ENCODE measurements at places on chromosomes 2 and 18. TPM values are rescaled to one million over a fixed set of nuclear protein-coding genes. Genes with fewer than 3 reads are reported as not detected.

GRCh38 chr18:21996351-21996826 lies 173.0 kb upstream of the GATA6 start:
- H3K27me3 ChIP-seq: no peaks in the 10 kb centered on the region
- no peaks in the 10 kb centered on the region for H3K36me3 ChIP-seq
- no peak overlapping the region for H3K27ac ChIP-seq
- DNase-seq: no peak
- no peak overlapping the region for H3K4me3 ChIP-seq

DNA sequence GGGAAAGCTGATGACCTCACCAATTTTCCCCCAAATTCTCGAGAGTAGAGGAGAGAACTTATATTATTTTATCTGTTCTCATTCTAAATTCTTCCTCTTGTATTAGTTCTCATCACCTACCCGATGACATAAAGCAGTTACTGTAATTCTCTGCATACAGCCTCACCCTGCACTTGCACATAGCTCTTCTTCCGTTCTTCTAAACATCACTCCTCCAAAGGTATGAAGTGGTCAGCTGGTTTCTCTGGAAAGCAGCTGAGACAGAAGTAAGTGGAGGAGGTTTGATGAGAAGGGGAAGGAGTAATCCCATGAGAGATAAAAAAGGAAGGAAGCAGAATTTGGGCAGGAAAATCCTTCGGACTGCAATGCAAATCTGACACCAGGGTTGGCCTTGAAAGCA lies 39.0 kb downstream of the FBXO48 start:
- no peak overlapping the region for H3K27ac ChIP-seq
- DNase-seq: no peak
- H3K27me3 ChIP-seq: no peaks in the 10 kb centered on the region
- H3K4me1 ChIP-seq: peaks cover 21% of the 10 kb centered on the region

DNA sequence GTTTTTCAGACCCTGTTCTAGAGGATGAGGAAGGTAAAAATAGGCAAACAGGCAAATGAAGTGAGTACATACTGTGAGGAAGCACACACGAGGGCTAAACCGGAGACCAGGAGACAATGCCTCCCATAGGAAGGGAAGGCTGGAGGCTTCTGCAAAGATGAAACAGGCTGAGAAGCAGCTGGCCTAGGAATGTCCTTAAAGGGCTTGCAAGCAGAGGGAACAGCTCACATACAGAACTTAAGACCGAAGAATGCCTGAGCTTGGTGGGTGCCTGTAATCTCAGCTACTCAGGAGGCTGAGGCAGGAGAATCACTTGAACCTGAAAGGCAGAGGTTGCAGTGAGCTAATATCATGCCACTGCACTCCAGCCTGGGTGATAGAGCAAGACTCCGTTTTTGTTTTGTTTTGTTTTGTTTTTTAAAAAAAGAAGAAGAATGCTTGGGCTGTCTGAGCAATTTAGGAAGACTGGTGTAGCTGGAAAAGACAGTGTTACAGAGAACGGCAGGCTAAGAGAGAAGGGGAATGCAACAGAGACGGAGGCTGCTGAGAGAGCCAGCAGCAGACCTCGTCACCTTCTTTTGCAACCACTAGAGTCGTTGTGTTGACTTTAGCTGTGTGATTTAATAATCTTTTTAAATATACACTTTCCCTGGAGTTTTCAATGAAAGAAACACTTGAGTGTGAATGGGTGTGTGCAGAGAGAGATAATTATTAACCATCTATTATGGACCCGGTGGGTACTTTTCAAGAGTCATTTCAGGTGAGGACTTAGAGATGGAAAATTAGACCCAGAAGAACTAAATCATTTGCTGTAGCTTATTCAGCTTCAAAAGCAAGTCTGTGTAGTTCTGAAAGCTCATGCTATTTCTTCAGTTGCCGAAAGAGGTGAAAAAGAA lies 232.8 kb downstream of the GALR1 start:
- DNase-seq: no peak
- no peak overlapping the region for H3K4me3 ChIP-seq
- no peaks in the 10 kb centered on the region for H3K4me1 ChIP-seq
- H3K36me3 ChIP-seq: no peaks in the 10 kb centered on the region
- peaks cover 9% of the 10 kb centered on the region for H3K27me3 ChIP-seq

- DNase-seq: no peak
- no peak overlapping the region for H3K27ac ChIP-seq
- no peaks in the 10 kb centered on the region for H3K27me3 ChIP-seq
- H3K4me3 ChIP-seq: no peak overlapping the region
- H3K4me1 ChIP-seq: peaks cover 46% of the 10 kb centered on the region
Measured at GRCh38 chr2:69384618-69385081, 2.4 kb downstream of the GFPT1 start.

- peaks cover 2% of the 10 kb centered on the region for H3K4me1 ChIP-seq
- no peaks in the 10 kb centered on the region for H3K36me3 ChIP-seq
Measured at GRCh38 chr2:182540252-182540651, 113.4 kb upstream of the PDE1A start.

DNA sequence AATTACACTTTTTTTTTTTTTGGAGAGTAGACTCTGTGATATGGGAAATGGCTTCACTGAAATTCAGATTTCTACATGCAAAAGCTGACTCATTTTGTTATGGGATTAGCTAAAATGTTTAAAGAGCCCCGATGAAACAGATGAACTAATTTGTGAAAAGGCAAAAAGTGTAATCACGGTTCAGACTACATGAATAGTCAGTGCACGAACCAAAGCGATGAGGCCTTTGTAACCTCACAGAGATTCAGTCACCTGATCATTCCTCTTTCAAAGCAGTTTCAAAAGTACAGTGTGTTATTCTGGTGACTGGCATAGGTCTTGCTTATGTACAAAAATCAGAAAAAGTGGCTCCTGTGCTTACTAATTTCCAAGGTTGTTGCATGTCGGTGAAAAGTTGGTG lies 44.6 kb downstream of the TGIF1 start:
- H3K27me3 ChIP-seq: peaks cover 54% of the 10 kb centered on the region
- no peak overlapping the region for H3K27ac ChIP-seq
- no peak overlapping the region for H3K4me3 ChIP-seq
- peaks cover 10% of the 10 kb centered on the region for H3K4me1 ChIP-seq
- no peak for DNase-seq
- H3K36me3 ChIP-seq: no peaks in the 10 kb centered on the region

DNA sequence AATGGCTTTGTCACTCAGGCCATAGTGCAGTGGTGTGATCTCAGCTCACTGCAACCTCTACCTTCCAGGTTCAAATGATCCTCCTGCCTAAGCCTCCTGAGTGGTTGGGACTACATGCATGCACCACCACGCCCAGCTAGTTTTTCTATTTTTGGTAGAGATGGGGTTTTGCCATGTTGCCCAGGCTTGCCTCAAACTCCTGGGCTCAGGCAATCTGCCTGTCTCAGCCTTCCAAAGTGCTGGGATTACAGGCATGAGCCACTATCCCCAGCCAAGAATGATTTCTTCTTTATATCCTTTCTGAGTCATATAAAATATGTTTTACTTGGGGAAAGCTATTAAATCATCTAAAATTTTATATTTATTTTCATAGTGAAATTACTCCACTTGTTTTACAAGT lies 61.3 kb downstream of the CYBRD1 start:
- no peaks in the 10 kb centered on the region for H3K36me3 ChIP-seq
- no peaks in the 10 kb centered on the region for H3K4me1 ChIP-seq
- no peak overlapping the region for H3K4me3 ChIP-seq
- peaks cover 15% of the 10 kb centered on the region for H3K27me3 ChIP-seq

- no peaks in the 10 kb centered on the region for H3K27me3 ChIP-seq
- no peaks in the 10 kb centered on the region for H3K4me1 ChIP-seq
- H3K36me3 ChIP-seq: no peaks in the 10 kb centered on the region
- H3K27ac ChIP-seq: no peak overlapping the region
Measured at GRCh38 chr2:122883849-122884248, 1128.4 kb downstream of the TSN start.

- DNase-seq: no peak
- no peak overlapping the region for H3K27ac ChIP-seq
- H3K36me3 ChIP-seq: peaks cover 12% of the 10 kb centered on the region
- H3K27me3 ChIP-seq: peaks cover 9% of the 10 kb centered on the region
- H3K4me1 ChIP-seq: peaks cover 35% of the 10 kb centered on the region
Measured at GRCh38 chr2:113872201-113872600, 17.7 kb upstream of the ACTR3 start.

GRCh38 chr18:39414009-39414700 lies 1848.6 kb upstream of the CELF4 start:
- DNase-seq: no peak
- no peak overlapping the region for H3K27ac ChIP-seq
- H3K27me3 ChIP-seq: no peaks in the 10 kb centered on the region
- H3K36me3 ChIP-seq: no peaks in the 10 kb centered on the region
- H3K4me1 ChIP-seq: peaks cover 2% of the 10 kb centered on the region

GRCh38 chr2:215189393-215189792 lies 51.0 kb upstream of the ABCA12 start:
- H3K27ac ChIP-seq: no peak overlapping the region
- no peaks in the 10 kb centered on the region for H3K27me3 ChIP-seq

GRCh38 chr2:170965446-170966225 lies 36.6 kb downstream of the GORASP2 start:
- H3K27me3 ChIP-seq: no peaks in the 10 kb centered on the region
- H3K27ac ChIP-seq: no peak overlapping the region
- DNase-seq: no peak
- peaks cover 31% of the 10 kb centered on the region for H3K36me3 ChIP-seq

GRCh38 chr2:196101325-196101991 lies 32.8 kb upstream of the DNAH7 start:
- no peaks in the 10 kb centered on the region for H3K36me3 ChIP-seq
- no peaks in the 10 kb centered on the region for H3K27me3 ChIP-seq
- DNase-seq: no peak
- no peak overlapping the region for H3K4me3 ChIP-seq

DNA sequence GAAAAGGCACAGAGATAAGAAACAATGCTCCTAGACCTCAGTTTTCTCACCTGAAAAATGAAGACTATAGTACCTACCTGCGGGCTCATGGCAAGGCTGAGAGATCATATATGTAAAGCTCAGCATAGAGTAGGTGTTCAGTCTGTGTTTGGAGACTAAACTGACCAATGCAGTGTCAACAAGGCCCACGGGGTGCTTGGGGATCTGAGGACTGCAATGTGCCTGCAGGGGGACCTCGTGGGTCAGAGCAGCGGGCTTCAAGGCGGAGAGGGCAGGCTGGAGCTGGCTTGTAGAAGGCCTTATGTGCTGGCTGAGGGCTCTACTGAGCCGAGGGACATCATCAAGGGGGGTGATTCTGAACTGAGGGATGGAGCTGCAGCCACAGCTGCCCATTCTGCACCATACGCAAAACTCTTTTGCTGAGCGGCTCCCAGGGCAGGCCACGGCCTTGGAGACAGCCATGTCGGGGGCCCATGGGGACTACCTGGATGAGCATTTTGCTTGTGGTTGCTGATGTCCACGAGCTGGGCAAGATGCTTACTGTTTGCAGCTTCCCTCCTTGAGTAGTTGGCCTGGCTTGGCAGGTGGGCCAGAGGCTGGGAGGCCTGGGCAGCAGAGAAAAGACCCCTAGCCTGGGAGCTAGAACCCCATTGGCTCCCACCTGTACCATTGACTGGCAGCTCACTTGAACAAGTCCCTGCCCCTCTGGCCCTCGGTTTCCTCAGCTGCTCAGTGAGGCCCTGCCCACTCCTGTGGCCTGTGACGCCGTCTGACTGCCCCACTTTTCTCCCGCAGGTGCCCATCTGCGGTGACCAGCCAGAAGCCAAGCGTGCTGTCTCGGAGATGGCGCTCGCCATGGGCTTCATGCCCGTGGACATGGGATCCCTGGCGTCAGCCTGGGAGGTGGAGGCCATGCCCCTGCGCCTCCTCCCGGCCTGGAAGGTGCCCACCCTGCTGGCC lies 23.5 kb downstream of the STEAP3 start:
- H3K4me1 ChIP-seq: no peaks in the 10 kb centered on the region
- H3K27ac ChIP-seq: no peak overlapping the region
- no peak for DNase-seq
- no peak overlapping the region for H3K4me3 ChIP-seq
- no peaks in the 10 kb centered on the region for H3K27me3 ChIP-seq

- H3K4me1 ChIP-seq: peaks cover 3% of the 10 kb centered on the region
- DNase-seq: no peak
- no peaks in the 10 kb centered on the region for H3K36me3 ChIP-seq
Measured at GRCh38 chr18:55233857-55234256, 274.6 kb upstream of the CCDC68 start.

DNA sequence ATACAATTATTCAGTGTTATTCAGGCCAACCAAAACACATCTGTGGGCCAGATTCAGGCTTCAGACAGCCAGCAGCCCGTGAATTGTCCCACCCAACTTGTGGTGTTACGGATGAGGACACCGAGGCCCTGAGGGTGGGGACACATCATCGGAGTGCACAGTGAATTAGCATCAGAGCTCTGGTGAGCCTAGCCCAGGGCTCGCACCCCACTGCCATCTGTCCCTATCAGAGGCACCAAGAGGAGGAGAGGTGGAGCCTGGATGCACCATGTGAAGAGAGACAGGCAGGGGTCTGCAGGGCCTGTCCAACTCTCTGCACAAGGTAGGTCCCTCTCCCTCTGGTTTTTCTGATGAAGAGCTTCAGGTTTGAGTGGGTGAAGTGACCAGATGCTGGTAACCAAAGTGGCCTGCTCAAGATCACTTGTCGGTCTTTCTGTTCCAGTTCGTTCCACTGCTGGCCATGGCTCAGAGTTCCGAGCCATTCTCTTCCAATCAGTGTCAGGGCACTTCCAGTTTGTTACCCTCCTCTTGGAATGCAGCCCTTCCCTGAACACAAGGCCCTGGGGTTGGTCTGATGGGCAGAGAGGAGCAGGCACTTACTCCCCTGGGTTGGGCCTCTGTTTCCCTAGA lies 14.8 kb upstream of the GLI2 start:
- DNase-seq: no peak
- H3K4me1 ChIP-seq: no peaks in the 10 kb centered on the region
- peaks cover 14% of the 10 kb centered on the region for H3K27me3 ChIP-seq
- H3K27ac ChIP-seq: no peak overlapping the region
- H3K4me3 ChIP-seq: no peak overlapping the region

GRCh38 chr2:10083692-10084211 lies 3.5 kb upstream of the CYS1 start:
- peaks cover 11% of the 10 kb centered on the region for H3K4me1 ChIP-seq
- DNase-seq: no peak
- H3K27ac ChIP-seq: no peak overlapping the region

Gene C2orf74
- 8.5 TPM for total RNA-seq

Gene RNASEH1
- 32.9 TPM for total RNA-seq

Gene AOX1
- total RNA-seq: 0.20 TPM

Gene LYPD6B
- not detected for total RNA-seq

Gene IL36B
- not detected for total RNA-seq

Gene C2orf15
- 0.58 TPM for total RNA-seq
